ENCODE measurements at places on chromosomes 13 and 19.
A peak's percentile ranks its signal among the peaks of the same experiment; 100 is the strongest.

DNA sequence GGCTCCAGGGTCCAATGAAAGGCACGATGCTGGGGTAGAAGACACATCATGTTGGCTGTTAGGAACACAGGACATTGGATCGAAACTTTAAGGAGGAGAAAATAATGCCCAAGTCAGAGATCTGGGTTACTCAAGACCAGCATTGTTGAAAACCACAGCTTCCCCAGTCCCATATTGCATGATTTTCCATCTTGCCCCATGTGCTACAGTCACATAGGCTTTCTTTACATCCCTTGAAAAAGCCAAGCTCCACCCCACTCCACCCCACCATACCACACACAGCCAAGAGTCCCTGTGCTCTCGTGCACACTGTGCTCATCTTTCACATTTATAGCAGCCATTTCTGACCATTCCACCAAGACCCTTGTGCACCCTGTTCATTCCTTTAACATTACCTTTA, 636.2 kb downstream of the DIAPH3 start:
- DNase-seq = no peak

DNA sequence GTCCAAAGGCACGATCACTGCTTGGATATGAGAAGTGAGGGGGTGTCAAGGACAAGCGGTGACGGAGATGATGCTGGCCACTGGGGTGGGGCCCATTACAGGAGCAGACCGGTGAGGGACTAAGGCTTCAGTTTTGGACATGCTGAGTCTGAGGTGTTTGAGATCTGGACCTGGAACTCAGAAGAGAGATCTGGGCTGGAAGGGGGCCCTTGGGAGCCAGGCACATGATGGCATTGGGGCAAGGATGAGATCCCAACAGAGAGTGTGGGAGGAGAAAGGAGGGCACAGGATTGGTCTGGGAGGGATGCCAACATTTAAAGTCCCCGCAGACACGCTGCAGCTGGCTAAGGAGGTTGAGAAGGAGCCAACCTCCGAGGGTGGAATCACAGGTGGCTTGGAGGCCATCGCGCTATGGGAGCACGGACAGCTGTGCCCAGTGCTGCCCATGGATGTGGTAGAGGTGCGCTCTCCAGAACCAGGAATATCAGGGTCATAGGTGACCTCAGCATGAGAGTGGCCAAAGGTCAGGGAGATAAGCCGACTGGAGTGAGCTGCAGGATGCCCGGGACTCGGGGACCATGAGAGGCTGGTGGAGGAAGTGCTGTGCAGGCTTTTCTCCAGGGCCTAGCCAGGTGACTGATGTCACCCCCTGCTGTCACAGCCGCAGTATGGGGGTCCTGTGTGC, 21.8 kb downstream of the DHRS12 start:
- DNase-seq = no peak

DNA sequence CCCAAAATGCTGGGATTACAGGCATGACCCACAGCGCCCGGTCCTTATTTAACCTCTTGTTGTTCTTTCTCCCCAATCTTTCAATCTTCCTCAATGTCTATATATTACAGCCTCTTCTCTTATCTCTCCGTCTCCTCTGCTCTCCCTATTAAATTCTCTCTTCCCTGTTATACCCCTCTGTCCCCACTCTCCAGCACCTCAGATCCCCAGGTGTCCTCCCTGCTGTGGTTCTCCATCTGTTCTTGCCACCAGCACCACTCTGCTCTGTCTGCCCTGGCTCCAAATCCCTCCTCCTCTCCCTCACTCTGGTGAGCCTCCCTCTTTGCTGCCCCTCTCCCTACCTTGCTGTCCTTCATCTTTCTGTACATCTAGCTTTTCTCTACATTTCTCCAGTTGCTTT, 1.1 kb downstream of the ZNF600 start:
- no peak for DNase-seq

DNA sequence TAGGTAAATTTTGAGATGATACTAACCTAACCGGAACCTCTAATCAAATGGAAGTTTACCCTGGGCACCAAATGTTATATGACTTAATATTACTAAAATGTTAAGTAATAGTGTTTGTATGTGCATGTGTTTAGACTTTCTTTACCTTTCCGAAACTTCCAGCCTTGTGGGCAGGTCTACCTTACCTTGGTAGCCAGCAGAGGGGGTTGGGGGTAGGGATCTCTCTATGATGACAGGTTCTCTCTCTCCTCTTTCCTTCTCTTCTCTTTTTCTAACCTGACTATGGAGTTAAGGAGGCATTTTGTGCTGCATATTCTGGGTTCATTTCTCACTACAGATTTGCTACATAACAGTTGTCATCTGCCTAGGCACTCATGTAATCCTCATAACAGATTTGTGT, 6.8 kb upstream of the FRY start:
- no peak for DNase-seq

- peak; percentile 5 for DNase-seq
These were observed 241.8 kb downstream of the PCCA start for GRCh38 chr13:100330662-100331061.

DNA sequence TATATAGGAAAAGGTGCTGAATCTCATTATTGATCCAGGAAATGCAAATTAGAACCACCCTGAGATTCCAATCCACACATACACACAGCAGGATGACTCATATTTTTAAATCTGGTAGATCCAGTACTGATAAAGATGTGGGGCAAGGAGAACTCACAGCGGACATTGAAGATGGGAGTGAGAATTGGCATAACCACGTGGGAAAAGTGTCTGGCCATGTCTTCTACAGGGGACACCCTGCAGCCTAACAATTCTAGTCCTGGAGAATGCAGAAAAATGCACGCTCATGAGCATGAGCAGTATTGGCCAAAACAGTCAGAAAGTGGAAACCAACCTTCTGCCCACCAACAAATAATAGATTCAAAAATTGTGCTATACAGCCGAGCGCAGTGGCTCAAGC, 13.5 kb upstream of the BCL3 start:
- DNase-seq = no peak

GRCh38 chr19:2424686-2425621, 2.4 kb downstream of the TIMM13 start:
- peak; percentile 80 for DNase-seq

DNA sequence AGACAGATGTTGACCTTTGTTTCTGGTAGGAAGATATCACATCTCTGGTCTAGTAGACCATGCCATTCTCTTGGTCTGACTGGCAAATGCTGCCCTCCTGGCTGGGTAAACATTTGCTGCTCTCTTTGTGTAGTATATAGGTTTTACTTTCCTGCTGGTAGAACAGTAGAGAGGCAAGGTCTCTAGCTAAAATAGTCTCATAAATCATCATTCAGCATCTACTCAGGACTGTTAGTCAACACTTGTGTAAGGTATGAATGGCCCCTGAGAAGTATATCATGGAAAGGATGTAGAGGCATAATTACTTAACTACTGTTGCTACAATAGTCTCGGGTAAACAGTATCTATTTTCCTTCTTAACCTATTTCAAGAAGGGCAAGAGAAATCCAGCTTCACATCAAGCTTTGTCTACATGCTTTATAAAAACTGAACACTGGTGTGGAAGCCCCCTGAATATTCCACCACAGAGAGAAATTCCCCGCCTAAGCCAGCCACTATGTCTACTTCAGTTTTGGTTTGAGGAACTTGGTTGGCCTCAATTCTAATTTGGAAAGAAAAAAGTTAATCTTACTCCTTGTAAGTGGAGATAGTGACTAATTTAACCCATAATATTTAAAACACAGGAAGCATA, 18.4 kb upstream of the MYCBP2 start:
- no peak for DNase-seq

- peak; percentile 97 for DNase-seq
These were observed 261.4 kb upstream of the RXFP2 start for GRCh38 chr13:31477961-31478360.

DNA sequence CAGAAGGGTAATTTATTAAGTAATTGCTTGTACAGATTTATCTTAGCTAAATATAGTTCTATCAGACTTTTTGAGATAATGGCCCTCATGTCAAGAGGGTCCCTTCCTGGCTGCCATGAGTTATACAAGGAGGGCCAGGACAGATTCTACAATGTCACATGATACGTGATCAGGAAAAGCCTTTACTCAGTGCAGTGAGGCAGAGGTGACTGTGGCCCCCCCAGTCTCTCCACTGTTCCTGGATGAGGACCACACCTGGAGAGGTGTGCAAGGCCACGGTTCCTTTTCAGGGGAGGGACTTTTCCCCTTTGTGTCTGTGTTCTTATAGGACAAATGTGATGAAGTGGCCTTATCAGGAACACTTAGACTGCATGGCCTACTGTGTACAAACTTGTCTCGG, 54.3 kb upstream of the LRCH1 start:
- DNase-seq = no peak

- no peak for DNase-seq
These were observed 83.3 kb upstream of the TNFSF11 start for GRCh38 chr13:42490676-42491075.

DNA sequence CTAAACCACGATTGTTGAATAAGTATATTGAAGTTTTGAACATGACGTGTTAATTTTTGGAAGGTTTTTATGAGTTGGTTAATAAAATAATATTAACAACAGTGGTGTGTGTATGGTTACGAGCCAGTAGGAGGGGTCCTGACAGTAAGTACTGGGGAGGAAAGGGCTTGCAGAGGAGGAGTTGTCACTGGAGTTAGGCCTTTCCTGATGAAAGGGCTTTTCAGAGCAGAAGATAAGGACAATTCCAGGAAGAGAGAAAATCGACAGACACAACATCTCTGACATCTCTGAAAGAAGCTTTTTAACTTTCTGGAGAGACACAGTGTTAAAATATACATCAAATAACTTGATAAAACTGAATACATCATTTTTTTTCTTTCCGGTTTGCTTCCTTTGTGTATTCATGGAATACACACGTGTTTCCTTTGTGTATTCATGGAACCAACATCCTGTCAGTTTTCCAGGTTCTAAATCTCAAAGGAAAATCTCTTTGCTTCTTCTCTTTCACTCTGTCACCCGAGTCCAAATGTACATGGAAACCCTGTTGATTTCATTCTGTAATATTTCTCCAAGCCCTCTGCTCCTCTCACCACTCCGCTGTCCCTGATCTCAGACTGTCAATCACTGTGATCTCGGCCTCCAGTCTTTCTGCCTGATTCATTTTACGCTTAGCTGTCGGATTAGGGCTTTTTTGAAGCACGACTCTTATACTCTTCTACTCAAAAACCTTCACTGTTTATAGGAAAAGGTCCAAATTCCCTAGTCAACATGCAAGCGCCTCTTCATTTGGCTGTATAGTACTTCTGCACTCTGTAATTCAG, 374.4 kb downstream of the DLEU7 start:
- DNase-seq = no peak

DNA sequence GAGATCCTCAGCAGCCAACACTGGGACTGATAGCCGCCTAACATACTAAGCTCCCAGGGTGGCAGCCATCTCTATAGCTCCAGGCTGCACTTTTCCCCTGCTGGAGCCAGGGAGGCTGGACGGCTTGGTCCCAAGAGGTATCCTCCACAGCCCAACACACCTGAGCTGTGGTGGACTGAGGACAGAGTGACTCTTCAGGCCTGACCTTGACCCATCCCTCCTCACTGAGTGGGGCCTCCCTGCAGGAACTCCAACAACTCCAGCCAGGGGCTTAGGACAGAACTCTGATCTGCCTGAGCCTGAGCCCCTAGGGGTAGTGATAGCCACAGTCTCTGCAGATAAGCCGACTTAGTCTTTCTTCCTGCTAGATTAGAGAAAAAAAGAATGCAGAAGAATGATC, 958.1 kb upstream of the PRR20A start:
- DNase-seq = no peak

Measured in fibroblast of skin of scalp (primary cell).